ENCODE measurements at places on chromosomes 12 and 14.

DNA sequence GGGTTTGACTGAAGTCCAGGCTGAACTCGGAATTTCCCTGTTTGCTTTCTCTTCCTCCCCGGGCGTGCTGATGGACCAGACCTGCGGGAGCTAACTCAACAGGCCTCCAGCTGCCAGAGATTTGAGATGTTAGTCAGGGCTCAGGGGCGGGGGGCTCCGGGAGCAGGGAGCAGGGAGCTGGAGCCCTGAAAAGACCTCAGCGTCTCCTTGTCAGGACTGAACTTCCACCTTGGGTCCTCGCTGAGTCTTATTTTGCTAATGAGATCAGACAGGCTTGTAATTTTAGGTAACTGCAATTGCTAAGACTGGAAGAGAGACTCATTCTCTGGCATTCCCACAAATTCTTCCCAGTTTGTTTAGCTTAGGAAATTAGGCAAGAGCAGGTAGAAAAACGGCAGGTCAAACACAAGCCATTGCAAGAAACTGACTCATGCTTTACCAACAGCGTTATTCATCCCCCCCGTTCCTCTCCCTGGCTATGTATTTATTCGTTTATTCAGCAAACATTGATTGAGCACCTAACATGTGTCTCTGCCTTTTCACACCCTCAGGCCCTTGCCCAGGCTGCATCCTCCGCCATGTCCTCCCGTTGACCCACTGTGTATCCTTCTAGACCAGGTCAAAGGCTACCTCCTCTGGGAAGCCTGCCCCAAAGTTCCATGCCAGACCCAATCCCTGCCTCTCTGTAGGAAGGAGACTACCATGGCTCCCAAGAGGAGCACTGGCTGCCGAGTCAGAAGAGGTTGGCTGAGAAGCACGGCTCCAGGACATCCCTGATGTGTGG is 80.4 kb upstream of the DIO3 start:
- no peak for DNase-seq

GRCh38 chr14:104446611-104447010 is 133.0 kb upstream of the C14orf180 start:
- no peak for DNase-seq

GRCh38 chr12:75760573-75761294 is 249.3 kb upstream of the KRR1 start:
- DNase-seq, result no peak

DNA sequence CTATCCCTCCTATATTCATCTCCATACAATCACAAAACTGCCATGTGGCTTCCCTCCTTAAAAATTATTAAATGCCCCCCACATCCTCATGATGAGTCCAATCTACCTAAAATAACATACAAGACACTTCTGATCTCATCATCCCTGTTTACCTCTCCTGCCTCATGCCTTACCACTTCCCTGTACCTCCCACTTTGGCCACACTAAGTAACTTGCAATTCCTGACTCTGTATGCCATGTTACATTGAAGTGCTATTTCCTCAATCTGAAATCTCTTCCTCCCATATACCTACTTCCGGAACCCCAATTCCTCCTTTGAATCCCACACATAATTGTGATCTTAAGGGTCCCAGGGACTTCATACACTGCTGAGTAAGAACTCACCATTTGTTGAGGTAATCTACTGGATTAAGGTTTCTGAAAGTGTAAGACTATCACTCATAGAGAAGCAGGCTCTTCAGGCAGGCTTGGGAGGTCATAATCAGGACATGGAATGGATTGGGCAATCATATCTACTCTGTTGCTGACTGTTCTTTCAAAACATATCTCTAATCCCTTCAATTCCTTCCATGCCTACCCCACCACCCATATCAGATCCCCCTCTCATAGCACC is 117.6 kb upstream of the PLEKHG7 start:
- no peak for DNase-seq

GRCh38 chr14:100979780-100980179 is 76.3 kb upstream of the RTL1 start:
- no peak for DNase-seq

GRCh38 chr12:112750971-112751370 is 40.6 kb upstream of the RPH3A start:
- no peak for DNase-seq

DNA sequence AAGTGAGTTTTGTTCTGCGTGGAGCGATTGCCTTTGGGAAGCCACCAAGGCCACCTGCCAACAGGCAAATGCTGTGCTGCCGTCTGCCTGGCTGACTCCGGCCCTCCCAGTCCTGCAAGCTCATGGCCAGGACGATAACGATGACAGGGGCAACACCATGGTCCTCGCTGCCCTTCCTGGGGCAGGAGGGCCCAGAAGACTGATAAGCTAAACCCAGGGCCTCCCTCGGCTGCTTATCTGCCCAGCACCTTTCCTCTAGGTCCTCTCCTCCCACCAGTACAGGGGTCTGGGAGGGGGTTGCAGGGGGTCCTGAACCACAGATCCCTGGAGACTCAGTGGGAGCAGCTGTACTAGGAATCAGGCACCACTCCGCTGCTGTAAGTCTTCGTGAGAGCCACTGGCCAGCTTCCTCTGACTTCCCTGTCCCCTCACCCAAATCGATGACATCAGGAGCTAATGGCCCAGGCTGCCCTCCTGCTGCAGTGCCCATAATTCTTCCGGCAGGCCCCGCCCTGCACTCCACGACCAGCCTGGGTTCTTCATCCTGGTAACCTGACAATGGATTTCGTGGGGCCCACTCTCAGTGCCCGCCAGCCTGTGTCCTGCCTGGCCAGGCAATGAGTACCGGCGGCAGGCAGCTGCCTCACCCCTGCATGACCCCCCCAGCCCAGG is 5.1 kb downstream of the ANKRD9 start:
- DNase-seq, result no peak

GRCh38 chr14:48937541-48938195 is 648.5 kb downstream of the RPS29 start:
- DNase-seq, result no peak

Data from head of caudate nucleus (tissue), 42 donors.